Left ventricle myocardium inferior (tissue), 1 donor: ENCODE measurements at places on chromosomes 2 and 18.

GRCh38 chr18:13471198-13471845 is 252.8 kb downstream of the LDLRAD4 start:
- DNase-seq = peak; percentile 68

GRCh38 chr2:9440058-9440727 is 16.7 kb downstream of the CPSF3 start:
- DNase-seq = no peak

GRCh38 chr2:121722479-121722878 is 14.2 kb downstream of the NIFK start:
- no peak for DNase-seq

- DNase-seq = peak; percentile 60
Observed at GRCh38 chr2:47002480-47003381, 87.1 kb upstream of the MCFD2 start.

GRCh38 chr2:138565230-138565598 is 63.6 kb downstream of the SPOPL start:
- no peak for DNase-seq
